ENCODE measurements at places on chromosomes 11 and 22. TPM values are rescaled to one million over a fixed set of nuclear protein-coding genes. Genes with fewer than 3 reads are reported as not detected.

Gene SMTNL1
- total RNA-seq, result not detected

Gene BLID
- 0.56 TPM for total RNA-seq

Gene FOLR3
- total RNA-seq, result not detected

Gene CELSR1
- total RNA-seq, result 36.0 TPM

Gene PLAAT3
- 3.2 TPM for total RNA-seq

Gene NF2
- 32.3 TPM for total RNA-seq

Gene HBD
- total RNA-seq, result not detected

Gene FGF4
- not detected for total RNA-seq

Gene SCUBE2
- 3.0 TPM for total RNA-seq

Gene C11orf86
- not detected for total RNA-seq
